ENCODE measurements at places on chromosomes 7 and 10.

DNA sequence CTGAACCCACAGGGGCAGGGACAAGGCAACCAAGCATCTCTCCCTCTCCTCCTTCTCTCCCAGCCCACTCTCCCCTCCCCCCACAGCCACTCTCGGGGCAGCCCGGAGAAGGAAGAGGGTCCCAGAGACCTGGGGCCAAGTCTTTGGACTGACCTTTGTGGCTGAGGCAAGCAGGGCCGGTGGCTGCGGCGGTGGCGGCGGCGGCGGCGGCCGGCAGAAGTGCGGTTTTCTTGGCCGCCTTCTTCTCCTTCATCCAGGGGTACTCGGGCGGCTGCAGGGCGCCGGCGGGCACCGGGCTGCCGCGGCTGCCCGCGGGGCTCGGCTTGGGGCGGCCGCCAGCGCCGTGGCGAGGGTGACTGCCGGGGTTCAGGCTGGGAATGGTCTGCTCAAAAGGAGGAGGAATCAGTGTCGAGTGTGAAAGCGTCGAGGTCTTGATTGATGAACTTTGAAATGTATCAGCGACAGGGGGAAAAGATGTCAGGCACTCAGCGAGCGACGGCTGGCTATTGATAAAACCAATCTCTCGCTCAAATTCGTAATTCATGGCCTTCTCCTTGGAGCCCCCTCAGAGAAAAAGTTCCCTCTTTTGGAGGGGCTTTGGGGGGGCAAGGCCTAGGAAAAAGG is 414 bp downstream of the HOXA2 start:
- DNase-seq = no peak

DNA sequence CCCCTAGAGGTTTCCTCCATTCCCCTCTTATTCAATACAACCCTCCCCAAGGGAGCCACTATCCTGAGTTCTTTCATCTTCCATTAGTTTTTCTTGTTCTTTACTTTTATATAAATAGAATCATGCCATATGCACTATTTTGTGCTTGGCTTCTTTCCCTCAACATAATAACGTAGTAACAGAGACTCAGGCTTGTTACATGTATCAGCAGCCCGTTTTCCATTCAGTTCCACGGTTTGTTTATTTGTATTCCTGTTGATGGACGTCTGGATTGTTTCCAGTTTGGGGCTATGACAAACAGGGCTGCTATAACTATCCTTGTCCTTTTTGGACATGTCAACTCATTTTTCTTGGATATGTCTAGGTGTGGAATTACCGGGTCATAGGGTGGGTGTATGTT is 264.4 kb upstream of the MKI67 start:
- no peak for DNase-seq

DNA sequence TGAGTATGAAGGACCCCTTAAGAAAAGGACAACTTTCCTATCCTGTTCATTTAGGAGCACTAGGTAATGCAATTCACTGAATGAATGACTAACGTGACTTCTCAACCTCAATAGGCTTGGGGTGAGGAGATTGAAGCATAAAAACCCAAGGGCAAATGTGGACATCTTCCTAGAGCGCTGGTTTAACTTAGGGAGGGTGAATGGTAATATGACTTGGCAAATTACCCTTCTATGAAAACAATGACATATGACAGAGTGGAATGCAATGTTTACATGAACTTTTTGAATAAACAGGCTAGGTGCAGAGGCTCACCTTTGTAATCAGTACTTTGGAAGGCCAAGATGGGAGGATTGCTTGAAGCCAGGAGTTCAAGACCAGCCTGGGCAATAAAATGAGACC is 83.9 kb upstream of the ANK3 start:
- no peak for DNase-seq

DNA sequence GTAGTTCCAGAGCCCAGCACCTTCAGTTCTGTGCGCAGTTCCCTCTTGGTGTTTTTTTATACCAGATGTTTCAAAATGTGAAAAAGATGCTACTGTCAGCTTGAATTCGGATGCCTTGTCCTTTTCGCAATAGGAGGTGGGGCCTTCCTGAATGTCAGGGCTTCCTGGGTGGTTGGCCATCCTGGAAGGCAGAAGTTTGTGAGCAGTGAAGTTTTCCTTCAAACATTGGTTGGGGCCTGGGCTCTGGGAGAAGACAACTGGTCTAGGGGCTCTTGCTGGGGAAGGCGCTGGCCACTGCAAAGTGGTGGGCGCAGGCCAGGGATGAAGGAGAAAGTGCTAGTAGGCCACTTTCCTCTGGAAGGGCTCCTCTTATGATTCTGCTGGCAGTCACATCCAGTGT is 56.8 kb upstream of the JAZF1 start:
- no peak for DNase-seq
